ENCODE measurements at places on chromosomes 7 and 10.

DNA sequence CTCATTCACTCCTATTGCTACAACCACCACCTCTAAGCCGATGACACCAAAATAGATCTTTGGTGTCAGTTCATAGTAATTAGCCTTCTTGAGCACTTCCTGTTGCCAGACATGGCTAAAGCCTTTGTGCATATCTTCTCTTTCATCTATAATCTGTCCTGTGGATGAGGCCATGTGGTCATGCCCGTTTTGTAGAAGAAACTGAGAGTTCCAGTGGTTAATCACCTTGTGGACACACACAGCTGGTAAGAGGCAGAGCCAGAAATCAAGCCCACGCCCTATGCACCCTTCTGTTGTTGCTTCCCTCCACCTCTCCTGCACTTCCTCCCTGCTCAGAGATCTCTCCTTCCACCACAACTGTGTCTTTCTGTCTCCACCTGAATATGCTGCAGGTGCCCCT lies 285.1 kb upstream of the PFKP start:
- no peak for DNase-seq

DNA sequence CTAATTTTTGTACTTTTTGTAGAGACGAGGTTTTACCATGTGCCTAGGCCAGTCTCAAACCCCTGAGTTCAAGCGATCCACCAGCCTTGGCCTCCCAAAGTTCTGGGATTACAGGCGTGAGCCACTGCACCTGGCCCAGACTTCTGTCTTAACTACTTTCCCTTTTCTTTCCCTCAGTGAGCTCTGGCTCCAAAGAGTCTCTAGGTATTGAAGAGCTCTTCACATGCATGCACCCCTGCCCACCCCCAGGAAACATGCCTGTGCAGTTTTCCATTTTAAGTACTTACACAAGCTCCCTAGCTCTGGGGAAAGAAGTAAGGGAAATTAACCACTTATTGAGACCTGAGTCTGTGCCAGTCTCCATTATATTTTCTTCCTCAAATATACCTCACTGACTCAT lies 2.0 kb downstream of the MYOZ1 start:
- no peak for DNase-seq

DNA sequence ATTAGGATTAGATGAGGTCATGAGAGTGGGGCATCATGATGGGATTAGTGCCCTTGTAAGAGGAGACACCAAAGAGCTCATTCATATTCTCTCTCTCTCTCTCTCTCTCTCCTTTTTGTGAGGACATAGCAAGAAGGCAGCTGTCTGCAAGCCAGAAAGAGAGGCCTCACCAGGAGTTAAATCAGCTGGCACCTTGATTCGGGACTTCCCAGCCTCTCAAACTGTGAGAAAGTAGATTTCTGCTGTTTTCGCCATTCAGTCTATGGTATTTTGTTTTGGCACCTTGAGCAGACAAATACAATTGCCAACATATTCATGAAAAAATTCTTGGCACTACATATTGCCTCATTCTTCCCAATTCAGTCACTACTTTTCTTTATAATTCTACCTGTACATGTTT lies 20.6 kb upstream of the ATAD1 start:
- DNase-seq: no peak

- no peak for DNase-seq
These were observed 59.9 kb downstream of the MAP3K8 start for GRCh38 chr10:30493609-30494530.

Data from stimulated activated CD4-positive, alpha-beta T cell treated with anti-CD3 and anti-CD28 coated beads, Interleukin-2, amount 100 ng/mL, for 24 hours (primary cell).